ENCODE measurements at places on chromosomes 11 and 22.

- DNase-seq = no peak
Observed at GRCh38 chr11:130583801-130584211, 135.4 kb downstream of the ADAMTS15 start.

DNA sequence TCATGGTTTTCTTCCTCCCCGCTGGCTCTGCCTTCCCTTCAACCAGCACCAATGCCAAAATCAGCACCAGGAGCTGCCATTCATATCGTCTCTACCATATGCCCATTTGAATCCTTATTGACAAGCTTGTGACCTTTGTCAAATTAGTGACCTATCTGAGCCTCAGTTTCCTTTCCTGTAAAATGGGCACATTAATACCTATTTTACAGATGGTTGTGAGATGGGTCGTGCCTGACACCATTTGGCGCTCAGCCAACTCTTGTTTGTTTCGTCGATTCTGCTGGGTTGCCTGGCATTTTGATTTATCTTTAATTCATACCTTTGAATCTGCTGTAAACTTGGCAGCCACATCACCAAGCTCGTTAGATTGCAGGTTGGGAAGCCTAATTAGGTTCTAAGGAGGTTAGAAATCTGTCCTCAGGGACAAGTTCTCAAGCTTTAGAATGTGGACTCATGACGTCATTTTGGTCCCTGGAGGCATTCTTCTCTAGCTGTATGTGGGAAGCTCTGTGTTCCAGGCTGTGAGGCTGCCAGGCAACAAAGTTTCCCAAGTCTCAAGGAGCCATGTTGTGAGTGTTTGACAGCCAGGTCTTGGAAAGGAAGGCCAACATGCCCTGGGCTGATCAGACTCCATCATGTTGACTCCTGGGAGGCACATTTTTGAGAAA, 61.0 kb downstream of the RPS6KA4 start:
- DNase-seq = no peak

DNA sequence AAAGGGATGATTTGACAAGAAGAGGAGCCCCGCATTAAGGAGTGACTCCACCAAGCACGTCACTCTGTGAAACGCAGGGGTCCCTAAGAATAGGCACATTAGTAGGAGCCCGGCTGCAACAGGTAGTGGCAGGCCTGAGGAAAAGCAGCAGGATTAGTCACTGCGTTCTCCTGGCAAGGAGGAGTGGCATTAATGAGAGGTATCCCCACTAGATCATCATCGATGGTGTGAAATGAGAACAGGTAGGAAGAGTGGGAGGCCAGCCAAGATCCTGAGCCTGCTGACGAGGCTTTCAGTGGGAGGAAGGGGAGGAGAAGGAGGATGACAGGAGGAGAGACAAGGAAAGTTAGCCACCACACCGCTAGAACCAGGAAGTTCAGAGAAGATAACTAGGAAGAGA, 38.6 kb downstream of the NRXN2 start:
- no peak for DNase-seq

- no peak for DNase-seq
Observed at GRCh38 chr22:26804911-26805539, 147.6 kb downstream of the MIAT start.

GRCh38 chr11:110131386-110132123, 38.4 kb downstream of the ZC3H12C start:
- no peak for DNase-seq
